ENCODE measurements at places on chromosomes 6 and 20. TPM values are rescaled to one million over a fixed set of nuclear protein-coding genes. Genes with fewer than 3 reads are reported as not detected.

GRCh38 chr6:47653706-47654105, 44.7 kb upstream of the ADGRF4 start:
- DNase-seq, result no peak
- H3K27me3 ChIP-seq, result no peaks in the 10 kb centered on the region
- H3K4me1 ChIP-seq, result peaks cover 2% of the 10 kb centered on the region
- no peak overlapping the region for H3K4me3 ChIP-seq
- no peaks in the 10 kb centered on the region for H3K36me3 ChIP-seq
- H3K27ac ChIP-seq, result no peak overlapping the region

DNA sequence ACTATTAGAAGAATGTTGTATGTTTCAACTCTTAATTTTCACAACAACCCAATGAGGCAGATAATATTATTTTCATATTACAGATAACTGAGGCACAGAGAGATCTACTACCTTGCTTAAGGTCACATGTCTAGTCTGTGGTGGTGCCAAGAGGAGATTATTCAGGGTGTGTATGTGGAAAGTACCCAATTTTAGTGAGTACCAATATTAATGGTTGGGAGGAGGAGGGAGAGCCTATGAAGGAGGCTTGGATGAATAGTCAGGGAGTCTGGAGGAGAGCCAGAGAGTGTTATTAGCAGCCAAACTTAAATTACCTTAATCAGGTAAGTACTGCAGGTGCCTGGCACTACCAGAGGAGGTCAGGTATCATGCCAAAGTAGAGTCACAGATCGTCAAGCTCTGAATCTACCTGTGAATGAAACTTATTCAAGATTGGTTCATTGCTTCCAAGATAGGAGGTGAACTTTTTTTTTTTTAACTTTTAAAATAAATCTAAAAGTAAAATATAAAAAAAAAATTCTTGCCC, 10.9 kb upstream of the CALHM6 start:
- H3K36me3 ChIP-seq, result no peaks in the 10 kb centered on the region
- no peak overlapping the region for H3K27ac ChIP-seq
- H3K4me1 ChIP-seq, result no peaks in the 10 kb centered on the region
- no peak for DNase-seq
- H3K27me3 ChIP-seq, result no peaks in the 10 kb centered on the region
- H3K4me3 ChIP-seq, result no peak overlapping the region

DNA sequence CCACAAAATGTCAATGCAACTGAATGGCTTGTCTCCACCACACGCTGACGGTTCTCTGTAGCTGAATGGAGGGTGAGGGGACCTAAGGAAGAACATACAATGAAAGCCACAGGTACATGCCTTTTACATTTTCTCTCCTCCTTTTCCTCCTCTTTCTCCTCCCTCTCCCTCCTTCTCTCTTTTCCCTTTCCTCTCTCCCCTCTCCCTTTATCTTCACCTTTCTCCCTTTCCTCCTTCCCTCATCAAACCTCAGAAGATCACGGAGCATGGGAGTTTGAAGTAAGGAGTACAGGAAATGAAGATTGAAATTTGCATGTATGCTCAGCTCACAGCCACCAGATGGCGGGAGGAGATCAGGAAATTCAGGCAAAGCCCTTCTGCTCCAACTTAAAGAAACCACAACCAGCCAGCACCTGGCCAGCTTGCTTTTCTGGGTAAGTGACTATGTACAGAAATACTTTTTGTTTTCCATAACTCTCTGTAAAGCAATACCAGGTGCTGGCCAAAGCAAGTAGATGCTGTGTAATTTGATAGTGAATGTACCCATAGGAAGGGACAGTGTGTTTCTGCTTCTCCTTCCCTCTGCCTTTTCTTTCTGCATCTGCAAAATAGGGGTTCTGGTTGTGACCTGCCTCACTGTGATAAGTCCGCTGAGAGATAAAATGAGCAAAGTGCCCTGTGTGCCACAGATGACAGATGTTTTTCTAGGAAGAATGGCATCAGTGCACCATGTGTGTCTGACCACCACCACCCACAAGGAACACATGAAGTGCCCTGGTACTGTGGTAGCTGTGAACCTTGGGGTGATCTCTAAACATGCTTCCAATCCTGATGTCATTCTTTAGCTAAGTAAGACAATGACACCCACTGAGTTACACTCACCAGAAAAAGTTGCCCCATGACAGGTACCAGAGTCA, 18.6 kb upstream of the FOXO3 start:
- H3K4me3 ChIP-seq, result no peak overlapping the region
- peaks cover 6% of the 10 kb centered on the region for H3K4me1 ChIP-seq
- no peaks in the 10 kb centered on the region for H3K27me3 ChIP-seq
- H3K27ac ChIP-seq, result no peak overlapping the region
- DNase-seq, result no peak

- no peak overlapping the region for H3K27ac ChIP-seq
- H3K4me1 ChIP-seq, result peaks cover 15% of the 10 kb centered on the region
- H3K36me3 ChIP-seq, result no peaks in the 10 kb centered on the region
- no peaks in the 10 kb centered on the region for H3K27me3 ChIP-seq
These were observed 4.5 kb upstream of the RAMACL start for GRCh38 chr6:166591026-166591425.

DNA sequence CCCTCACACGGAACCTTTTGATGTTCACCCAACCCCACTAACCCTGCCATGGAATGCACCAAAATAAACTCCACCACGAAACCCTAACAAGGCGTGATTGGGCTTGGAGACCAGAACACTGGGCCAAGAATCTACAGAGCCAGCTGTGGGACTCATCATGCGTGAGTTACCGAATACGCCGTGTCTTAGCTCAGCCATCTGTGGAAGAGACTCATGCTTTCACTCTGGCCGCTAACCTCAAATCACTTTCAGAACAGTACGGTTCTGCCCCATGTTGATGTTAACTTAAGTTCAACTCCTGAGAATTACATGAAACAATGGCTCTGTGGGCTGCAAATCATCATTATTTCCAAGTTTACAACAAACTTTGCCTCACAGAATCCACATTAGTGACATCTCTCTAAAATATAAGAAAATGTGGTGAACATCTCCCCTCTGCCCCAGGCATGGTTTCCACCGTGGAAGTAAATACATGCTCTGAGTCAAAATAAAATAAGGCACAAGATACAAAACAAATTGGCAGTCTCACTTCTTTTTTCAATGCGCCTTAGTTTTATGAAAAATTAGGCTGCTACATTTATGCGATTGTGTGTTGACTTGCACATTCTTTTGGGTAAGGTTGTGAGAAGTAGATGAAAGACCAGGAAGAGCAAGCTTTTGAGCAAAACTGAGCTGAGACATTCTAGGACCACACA, 308.9 kb upstream of the EXOC2 start:
- H3K27ac ChIP-seq, result no peak overlapping the region
- no peaks in the 10 kb centered on the region for H3K36me3 ChIP-seq
- H3K4me1 ChIP-seq, result no peaks in the 10 kb centered on the region
- H3K27me3 ChIP-seq, result no peaks in the 10 kb centered on the region
- no peak overlapping the region for H3K4me3 ChIP-seq
- DNase-seq, result no peak

DNA sequence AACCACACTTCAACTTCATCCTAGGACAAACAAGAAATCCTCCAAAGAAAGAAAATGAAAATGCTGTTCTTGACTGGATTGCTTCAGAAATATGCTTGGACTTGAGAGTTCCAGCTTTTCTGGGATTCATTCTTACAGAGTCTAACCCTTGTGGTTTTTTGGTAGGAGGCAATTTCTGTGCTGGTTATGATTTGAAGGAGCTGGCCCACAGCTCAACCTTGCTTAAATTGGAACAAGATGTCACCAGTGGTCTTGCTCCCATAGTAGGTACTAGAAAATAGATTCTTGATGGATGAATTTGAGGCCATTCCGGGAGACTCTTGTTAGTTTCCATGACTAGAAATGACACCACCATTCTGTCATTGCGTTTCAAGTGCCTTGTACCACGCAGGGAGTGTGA, 54.3 kb upstream of the BMP6 start:
- no peak for DNase-seq
- no peak overlapping the region for H3K4me3 ChIP-seq
- no peaks in the 10 kb centered on the region for H3K27me3 ChIP-seq
- no peaks in the 10 kb centered on the region for H3K4me1 ChIP-seq

DNA sequence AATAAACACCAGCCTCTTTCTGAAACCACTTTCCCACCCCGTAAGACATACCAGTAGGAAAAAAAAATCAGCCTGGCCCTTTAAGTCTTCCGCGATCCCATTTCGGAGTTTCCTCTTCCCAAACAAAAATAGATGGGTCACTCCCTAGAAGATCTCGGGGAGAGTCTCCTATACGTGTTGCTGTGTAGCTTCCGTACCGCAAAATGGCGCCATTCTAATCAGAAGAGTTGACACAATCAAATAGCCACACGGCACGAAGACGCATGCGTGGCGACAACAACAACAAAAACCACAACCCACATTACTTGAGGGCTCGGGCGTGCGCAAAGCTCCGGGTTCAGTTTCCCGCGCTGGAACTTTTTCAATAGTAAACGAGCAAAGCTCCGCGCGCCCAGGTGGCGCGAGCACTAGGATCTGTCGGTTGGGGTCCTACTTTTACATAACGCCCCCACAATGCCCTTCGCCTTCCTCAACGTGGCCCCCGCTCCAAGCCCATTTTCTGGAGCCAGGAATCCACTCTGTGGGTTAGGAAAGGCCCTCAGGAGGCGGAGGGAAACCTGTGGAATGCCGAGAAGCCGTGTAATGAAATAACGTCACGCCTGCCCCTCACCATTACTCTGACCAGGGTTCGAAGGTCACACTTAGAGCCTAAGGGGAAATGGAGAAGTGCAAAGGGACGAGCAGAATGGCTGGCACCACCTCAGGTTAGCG, at the start of gene GPANK1:
TSS of gene GPANK1 (minus strand) at position 208 of the 711 bp plus-strand sequence. CDS start 519 bp downstream, outside the sequence.
- H3K36me3 ChIP-seq, result peaks cover 55% of the 10 kb centered on the region
- peak; percentile 70 for DNase-seq
- peak within 1 kb of the TSS; percentile 99 for H3K27ac ChIP-seq
- peaks cover 19% of the 10 kb centered on the region for H3K4me1 ChIP-seq

DNA sequence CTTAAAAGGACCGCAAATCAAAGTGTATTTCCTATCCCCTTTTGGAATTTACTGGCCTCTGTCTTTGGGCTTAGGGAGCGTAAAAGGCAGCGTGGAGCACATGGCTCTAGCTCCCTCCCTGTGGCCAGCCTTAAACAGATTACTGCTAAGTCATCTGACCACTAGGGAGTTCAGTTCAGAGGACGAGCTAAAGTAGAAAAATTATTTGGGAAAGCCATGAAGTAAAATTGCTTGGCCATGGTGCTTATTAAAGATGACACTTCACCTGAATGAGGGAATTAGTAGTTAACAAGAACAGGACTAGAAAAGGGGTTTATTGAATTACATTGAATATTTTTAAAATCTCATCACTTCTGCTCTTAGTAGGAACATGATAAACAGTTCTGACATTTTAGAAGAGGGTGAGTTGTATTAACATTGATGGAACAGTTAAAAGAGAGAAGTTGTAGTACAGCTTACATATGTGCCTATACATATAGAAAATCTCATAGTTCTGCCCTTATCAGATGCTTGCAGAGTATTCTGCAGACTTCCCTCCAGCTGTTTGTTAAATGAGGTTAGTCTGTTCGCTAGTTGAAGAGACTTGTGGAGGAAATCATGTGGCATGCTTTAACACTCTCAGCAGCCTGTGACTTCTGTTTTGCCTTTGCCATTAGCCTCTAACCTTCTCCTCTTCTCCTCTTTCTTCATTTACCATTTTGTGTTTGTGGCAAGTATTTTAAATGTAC, 31.2 kb upstream of the MAPK13 start:
- no peak overlapping the region for H3K4me3 ChIP-seq
- H3K27me3 ChIP-seq, result no peaks in the 10 kb centered on the region
- no peak for DNase-seq

GRCh38 chr6:33189625-33190448, 2.4 kb downstream of the COL11A2 start:
- H3K4me1 ChIP-seq, result peaks cover 13% of the 10 kb centered on the region
- H3K27ac ChIP-seq, result no peak overlapping the region
- H3K4me3 ChIP-seq, result no peak overlapping the region
- H3K27me3 ChIP-seq, result no peaks in the 10 kb centered on the region
- no peak for DNase-seq

DNA sequence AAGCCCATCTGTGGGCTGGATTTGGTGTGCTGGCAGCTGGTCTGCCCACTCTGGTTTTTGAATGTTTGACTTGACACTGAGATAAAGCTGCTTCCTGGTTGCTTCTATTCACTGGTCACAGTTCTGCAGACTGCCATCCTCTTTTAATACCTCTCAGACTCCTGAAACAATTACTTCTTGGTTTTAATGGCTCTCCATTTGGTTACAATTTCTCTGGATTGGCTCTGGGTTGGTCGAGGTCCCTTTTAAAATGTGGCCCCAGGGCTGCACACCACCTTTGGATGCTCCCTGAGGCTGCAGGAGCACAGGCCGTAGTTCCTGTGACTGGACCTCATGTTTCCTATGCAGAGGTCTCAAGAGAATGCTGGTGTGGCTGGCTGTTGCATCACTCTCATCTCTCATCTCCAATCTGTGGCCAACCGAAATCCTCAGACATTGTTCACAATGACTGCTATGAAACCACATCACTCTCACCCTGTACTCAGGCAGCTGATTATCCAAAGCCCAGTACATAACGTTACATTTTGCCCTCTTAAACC, 98.5 kb downstream of the INSM1 start:
- H3K27me3 ChIP-seq, result no peaks in the 10 kb centered on the region
- H3K4me1 ChIP-seq, result no peaks in the 10 kb centered on the region
- peaks cover 46% of the 10 kb centered on the region for H3K36me3 ChIP-seq
- no peak for DNase-seq

Gene CDH4
- total RNA-seq, result 0.38 TPM

Gene FHL5
- total RNA-seq, result 2.4 TPM

Gene SOBP
- total RNA-seq, result 0.15 TPM

Gene TCP11
- not detected for total RNA-seq

Data from esophagus squamous epithelium (tissue), 5 donors.